Non-pigmented ciliary epithelial cell (primary cell): ENCODE measurements at places on chromosomes 13 and 19.

GRCh38 chr19:29268721-29269393 is 55.9 kb upstream of the UQCRFS1 start:
- DNase-seq, result no peak

GRCh38 chr13:24064371-24064770 is 96.1 kb upstream of the SPATA13 start:
- no peak for DNase-seq

DNA sequence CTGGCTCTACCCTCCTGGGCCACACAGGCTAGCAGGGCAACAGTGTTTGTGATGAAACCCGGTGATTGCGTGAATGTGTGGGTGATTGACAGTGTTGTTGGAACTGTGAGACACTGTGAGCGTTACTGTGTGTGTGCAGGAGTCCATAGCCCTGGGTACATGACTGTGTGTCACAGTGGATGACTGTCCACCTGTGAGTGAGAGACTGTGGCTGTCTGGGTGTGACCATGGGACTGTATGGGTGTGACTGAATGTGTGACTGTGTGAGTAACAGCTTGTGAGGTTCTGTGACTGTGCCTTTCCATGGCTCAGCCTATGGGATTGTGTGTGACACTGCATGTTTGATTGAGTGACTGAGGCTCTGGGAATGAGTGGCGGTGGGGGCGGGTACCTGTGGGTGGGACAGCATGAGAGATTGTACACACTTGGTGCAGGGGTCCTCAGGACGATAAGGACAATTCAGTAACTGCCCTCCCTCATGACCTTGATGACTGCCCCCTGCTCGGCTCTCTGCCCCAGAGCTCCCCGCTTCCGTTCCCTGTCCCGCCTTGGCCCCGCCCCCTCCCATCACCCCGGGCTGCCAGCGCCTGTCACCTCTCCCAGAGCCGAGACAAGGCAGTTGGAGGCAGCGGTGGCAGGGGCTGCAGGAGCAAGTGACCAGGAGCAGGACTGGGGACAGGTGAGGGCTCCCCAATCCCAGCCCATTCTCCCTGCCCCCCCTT is at the start of gene GIPR:
Gene GIPR (plus strand): TSS at position 602 of the 722 bp plus-strand sequence. CDS start 1,300 bp downstream, outside the sequence.
- no peak for DNase-seq

- no peak for DNase-seq
Observed at GRCh38 chr19:18496167-18496979, 25.5 kb downstream of the ELL start.

- no peak for DNase-seq
Observed at GRCh38 chr19:19540064-19540714, 2.1 kb downstream of the CILP2 start.
